A172 (cell line): ENCODE measurements at places on chromosomes 12 and 14.

DNA sequence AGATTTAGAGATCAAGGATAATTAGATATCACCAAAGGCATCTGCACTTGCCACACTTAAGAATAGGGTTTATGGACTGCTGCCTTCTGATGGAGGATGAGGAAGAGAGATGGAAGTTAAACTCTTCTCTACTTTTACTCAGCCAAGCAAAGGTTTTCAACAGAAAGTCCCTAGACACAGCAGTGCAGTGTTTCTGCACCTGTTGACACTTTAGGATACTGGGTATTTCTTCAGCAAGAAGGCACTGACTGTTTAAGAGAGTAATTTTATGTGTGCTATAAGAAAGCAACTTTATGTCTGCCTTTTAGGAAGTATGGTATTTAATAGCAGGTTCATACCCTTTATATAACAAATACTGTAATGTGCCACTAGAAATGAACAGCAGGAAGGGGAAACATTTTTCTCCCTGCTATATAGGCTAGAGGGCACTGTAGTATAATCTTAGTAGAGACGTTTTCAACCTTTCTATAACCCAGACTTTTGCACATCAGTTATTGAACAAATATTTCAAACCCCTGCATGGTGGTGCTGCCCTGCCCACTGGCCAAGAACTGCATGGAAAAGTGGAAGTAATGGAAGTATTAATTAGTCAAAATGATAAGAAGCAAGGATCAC is 225.0 kb upstream of the GRIP1 start:
- no peak for DNase-seq

DNA sequence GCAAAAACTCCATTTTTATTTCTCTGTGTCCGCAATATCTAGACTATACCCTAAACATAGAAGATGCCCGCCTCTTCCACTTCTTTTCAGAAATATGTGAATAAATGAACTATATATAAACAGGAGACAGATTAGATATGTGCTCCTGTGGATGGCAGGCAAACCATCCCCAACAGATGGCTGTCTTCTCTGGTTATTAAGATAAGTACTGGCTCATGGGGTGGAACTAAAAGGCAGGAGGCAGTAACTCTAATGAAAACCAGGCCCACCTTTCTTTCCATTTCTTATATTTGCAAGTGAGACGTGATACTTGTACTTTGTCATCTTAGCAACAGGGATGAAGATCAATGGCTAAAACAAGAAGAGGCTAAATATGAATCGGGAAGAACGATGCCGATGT is 20.2 kb downstream of the E2F7 start:
- no peak for DNase-seq

DNA sequence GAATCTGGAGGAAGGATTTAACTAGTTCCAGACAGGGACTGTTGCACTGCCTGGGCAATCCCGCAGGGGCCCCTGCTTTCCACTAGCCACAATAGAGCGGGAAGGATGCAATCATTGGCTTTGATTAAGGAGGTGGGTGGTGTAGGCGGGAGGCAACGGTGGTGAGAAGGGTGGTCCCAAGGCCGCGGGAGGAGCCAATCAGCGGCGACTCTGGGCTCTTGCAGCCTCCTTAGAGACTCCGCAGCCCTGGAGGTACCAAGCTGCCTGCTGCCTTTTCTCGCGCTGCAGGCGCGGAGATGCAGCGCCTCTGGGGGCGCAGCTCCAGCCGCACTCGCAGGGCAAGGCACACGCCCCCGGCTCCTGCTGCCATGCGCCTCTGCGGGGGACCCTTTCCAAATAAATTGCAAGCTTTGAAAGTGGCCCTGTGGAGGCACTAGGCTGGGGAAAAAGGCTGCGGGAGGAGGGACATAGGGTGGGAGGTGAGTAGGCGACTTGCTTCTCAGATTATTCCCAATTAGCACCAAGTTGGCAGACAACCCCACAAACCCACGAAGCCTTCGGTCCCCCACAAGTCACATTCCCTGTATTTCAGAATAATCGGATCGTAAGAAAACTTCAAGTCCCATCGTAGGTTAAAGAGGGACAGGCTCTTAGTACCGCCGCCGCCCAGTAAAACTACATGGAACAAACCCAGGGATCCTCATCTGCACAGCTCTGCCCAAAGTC is 858 bp upstream of the KCNA1 start:
- DNase-seq = no peak

GRCh38 chr14:105859717-105860614 is 333.6 kb downstream of the TMEM121 start:
- DNase-seq = no peak

DNA sequence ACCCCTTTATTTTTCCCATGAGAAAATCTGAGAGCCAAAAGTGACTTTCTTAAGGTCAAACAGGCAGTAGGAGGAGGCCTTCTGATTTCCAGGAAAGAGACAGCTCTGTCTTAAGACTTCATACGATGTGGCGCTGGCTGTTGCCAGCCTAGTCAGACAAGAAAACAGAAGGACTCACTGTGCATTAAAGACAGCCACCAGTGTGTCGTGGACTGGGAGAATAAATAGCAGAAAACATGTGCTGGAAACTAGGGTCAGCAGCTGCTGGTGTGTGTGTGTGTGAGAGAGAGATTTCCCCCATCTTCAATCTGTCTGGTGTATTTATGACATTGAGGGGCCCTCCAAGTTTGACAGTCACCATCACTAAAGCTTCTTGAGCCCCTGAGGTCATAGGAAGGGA is 708.6 kb upstream of the TMEM132C start:
- DNase-seq = no peak
